ENCODE measurements at places on chromosomes 6 and 20.
A peak's percentile ranks its signal among the peaks of the same experiment; 100 is the strongest.

DNA sequence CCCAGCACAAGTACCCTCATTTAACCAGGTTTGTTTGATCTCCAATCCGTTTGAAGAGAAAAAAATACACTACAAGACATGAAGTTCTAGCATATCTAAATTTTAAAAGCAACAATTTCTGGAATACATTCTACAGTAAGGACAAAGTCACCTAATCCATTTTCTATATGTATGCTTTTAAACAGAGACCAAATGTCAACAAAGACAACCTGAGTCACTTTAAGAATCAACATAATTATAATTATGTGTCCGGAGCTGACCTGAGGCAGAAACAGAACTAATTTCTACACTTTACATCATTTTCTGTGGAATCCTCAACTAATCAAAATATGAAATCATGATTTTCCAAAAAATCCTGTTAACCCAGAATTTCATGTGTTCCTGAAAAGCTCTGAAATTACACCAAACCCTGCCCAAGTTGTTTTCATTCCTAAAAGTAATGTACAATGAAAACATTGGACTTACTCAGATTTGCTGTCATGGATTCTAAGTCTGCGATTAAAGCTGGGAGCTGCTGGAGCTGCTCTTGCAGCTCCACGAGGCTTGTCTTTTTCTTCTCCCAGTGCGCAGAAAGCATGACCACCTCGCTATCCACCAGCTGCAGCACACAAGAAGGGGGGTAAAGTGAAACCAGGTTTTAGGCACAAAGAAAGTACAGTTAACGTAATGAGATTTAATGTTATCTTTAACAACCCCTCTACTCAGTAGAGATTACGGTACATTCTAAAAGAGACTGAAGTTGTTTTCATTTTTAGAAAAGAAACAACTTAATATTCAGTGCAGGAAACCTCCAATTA, 35.8 kb downstream of the DTNBP1 start:
- no peak for DNase-seq

GRCh38 chr20:37323985-37324384, 22.0 kb upstream of the SRC start:
- peak; percentile 86 for DNase-seq

- no peak for DNase-seq
Observed at GRCh38 chr20:63158352-63158751, 57.6 kb downstream of the YTHDF1 start.

DNA sequence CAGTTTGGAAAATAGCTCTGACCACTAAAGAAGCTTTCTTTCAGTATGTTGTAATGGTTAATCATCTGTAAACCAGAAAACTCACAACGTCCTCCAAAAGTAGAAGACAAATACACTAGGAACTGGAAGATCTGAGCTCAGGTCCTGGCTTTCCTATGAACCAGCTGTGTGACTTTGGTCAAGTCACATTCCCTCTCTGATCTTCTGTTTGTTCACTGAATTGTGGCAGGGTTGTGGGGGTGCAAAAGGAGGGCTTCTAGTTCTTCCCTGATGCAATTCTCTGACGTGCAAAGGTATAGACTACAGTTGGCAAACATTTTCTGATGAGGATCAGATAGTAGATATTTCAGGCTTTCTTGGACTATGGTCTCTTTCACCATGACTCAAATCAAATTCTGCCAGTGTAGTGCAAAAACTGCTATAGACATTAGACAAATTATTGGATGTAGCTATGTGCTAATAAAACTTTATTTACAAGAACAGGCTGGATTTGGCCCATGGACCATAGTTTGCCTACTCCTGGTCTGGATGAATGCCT, 44.9 kb downstream of the ATXN1 start:
- no peak for DNase-seq

DNA sequence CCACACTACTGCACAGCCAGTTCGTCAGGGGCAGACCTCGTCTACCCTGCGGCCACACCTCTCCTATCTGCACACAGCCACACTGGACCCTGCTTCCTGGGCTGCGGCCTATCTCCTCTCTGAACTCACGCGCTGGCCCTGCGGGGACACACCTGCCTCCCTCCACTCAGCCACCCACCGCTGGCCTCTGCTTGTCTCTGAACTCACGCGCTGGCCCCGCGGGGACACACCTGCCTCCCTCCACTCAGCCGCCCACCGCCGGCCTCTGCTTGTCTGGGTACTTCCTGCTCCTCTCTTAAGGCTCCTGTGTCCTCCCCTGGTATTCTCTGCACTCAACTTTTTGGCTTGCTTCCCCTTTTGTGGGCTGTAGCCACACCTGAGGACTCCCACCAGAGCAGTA, 52.3 kb downstream of the HUS1B start:
- DNase-seq: no peak

DNA sequence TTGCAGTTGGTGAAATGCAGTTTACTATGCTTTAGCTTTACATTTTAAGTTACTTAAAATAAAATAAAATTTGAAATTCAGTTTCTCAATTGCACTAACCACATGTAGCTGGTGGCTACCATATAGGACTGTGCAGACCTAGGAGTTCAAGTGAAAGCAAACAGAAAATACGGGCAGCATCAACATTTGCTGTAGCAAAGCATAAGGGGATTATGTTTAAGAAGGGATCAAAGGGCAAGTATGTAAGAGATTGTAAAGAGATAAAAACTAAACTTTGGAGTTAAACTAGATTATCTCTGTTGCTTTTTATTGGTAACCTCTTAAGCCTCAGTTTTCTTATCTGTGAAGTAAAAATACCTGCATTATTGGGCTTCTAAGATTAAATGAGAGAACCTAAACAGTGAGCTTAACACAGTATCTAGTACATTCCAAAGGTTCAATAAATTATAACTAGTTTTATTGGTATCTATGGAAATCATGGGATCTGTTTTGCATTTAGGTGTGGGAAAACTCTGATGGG, 81.2 kb downstream of the SPTLC3 start:
- no peak for DNase-seq

DNA sequence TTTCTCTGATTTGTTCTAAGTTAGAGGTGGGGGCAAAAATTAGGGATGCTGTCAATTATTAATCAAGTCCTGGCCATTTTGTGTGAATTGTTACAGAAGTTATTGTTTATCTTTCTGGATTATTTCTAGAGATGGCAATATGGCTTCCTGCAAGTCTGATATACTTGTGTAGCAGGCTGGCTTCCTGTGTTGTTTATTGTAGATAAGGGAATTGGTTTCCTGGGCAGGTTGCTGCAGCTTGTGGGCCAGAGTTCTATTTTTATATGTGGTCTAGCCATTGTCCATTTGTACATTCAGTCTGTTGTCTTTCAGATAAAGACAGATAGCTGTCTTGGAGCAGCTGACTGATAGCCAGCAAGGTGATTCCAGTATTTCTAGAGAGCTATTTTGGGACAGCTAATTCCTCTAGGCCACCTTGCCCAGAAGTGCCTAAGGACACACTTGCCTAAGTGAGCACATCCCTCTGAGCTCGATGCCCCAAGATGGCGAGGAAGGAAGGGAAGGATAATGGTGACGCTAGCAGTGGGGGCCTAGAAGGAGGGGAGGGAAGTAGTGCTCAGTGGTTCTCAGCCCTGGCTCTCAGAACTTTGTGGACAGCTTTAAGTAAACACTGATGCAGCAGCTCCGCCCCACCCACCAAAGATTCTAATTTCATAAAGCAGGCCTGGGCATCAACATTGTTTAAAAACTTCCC, 25.5 kb downstream of the DDO start:
- no peak for DNase-seq

GRCh38 chr6:139282684-139283083, 9.1 kb downstream of the TXLNB start:
- no peak for DNase-seq

DNA sequence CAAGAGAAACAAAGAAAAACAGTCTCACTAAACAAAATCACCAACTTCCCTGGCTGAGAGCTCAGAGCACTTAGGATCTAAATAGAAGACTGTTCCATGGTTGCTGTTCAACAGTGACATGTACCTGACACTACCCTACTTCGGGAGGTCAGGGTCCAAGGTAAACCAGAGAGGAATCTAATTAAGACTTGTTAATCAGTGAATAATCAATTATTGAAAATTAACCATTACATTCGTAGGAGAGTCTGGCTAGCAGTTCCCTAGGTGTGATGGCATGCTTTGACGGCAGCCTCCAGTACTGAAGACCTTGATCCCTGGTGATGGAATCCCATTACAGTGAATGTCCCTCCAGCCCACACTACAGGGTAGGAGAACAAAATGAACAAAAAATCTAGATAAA, 154.0 kb upstream of the AFDN start:
- no peak for DNase-seq

GRCh38 chr6:96947055-96947454, 22.5 kb downstream of the KLHL32 start:
- no peak for DNase-seq

GRCh38 chr6:106163446-106163965, 77.4 kb downstream of the PRDM1 start:
- peak; percentile 70 for DNase-seq

GRCh38 chr6:105753620-105754211, 332.4 kb upstream of the PRDM1 start:
- peak; percentile 75 for DNase-seq

- DNase-seq: no peak
Observed at GRCh38 chr6:157272866-157273755, 50.2 kb downstream of the TMEM242 start.

DNA sequence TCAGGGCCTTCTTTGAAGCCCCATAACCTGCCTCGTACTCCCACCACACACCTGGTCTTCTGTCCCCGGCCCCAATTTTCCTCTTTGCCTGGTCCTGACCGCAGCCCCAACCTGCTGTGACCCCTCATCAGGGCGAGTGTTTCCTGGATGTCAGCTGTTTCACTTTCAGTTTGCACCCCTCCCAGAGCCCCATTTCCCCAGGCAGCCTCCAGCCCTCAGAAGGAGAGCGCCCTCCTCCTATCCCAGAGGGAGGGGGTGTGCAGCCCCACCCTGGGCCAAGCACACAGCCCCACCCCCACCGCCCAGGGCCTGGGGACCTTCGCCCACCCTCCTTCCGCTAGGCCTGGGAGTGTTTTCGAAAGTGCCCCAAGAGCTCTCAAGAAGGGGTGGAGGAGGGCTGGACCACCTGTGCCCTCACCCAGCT, 1.5 kb downstream of the BAK1 start:
- no peak for DNase-seq

- DNase-seq: no peak
Observed at GRCh38 chr6:138948004-138948403, 40.0 kb downstream of the REPS1 start.

DNA sequence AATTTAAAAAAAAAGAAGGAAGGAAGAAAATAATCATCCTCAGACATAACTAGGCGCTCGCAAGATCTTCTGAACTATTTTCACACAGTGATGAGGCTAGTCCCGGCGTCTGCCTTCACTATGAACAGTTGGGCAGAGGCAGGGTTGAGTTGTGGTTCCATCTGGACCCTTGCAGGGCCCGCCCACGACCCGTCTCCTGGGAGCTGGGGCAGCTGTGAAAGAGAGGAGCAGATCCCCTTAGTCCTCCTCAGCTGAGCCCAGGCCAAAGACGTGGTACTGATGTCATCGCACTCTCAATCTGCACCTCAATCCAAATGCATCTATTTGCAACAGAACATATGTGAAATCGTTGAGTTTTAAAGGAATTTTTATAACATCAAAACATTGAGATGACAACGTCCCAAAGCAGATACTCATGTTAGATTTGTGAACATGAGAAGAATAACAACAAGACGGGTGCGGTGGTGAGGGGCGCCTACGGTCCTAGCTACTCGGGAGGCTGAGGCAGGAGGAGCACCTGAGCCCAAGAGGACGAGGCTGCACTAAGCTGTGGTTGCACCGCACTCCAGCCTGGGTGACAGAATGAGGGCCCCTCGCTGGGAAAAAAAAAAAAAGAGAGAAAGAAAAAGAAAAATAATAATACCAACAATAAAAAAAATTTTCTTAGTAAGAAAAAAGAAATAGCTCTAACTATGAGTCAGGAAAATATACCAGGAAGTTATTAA, 15.3 kb downstream of the TCFL5 start:
- DNase-seq: no peak

GRCh38 chr20:50652702-50653294, 38.5 kb downstream of the RIPOR3 start:
- no peak for DNase-seq

DNA sequence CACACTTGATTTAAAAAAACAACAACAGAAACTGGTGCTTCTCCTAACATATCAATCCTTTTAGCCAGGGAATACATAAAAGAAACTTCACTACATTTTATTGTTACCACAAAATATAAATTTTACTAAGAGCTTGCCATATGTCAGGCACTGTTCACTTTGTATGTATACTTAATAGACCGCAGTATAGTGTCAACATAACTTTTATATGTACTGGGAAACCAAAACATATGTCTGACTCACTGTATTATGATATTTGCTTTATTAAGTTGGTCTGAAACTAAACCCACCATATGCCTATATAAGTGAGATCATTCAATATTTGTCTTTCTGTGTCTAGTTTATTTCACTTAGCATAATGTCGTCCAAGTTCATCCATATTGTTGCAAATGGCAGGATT, 108.4 kb downstream of the KLHL32 start:
- no peak for DNase-seq

DNA sequence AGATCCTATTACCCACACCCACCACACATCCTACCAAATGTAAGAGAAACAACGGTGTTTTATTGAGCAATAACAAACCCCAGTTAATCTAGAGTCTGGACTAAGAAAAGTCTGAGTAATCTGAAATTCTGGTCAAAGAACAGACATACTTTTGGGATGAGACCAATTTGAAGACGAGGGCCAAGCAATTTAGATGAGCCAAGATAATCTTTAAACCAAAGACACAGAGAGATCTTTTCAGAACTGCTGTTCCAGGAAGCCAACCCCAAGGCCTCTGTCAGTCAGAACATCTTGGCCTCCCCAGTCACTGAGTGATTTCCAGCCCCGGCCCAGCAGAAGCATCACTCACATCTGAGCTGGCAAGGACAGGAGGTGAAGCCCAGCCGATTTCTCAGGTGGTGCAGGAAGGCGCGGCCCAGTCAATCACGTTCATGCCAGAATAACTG, 118.5 kb upstream of the SYNDIG1 start:
- peak; percentile 5 for DNase-seq

GRCh38 chr6:113049190-113049589, 702.1 kb downstream of the RFPL4B start:
- DNase-seq: peak; percentile 40

GRCh38 chr6:96943555-96944215, 19.2 kb downstream of the KLHL32 start:
- DNase-seq: no peak

DNA sequence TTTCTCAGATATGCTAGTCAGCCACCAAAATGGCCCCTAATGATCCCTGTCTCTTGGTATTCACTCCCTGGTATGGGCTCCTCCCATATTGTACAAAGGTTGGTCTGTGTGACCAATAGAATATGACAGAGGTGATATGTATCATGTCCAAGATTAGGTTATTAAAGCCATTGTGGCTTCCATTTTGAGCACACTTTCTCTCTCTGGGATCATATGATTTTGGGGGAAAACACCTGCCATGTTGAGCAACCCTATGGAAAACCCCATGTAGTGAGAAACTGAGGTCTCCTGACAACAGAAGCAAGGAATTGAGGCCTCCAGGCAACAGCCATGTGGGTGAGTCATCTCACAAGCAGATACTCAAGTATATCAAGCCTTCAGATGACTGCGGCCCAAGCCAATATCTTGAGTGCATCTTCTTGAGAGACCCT, 7.1 kb upstream of the ZNF318 start:
- DNase-seq: no peak

GRCh38 chr6:39983193-39983592, 48.9 kb upstream of the MOCS1 start:
- DNase-seq: no peak
